A549 (cell line): ENCODE measurements at places on chromosomes 5 and 9.

DNA sequence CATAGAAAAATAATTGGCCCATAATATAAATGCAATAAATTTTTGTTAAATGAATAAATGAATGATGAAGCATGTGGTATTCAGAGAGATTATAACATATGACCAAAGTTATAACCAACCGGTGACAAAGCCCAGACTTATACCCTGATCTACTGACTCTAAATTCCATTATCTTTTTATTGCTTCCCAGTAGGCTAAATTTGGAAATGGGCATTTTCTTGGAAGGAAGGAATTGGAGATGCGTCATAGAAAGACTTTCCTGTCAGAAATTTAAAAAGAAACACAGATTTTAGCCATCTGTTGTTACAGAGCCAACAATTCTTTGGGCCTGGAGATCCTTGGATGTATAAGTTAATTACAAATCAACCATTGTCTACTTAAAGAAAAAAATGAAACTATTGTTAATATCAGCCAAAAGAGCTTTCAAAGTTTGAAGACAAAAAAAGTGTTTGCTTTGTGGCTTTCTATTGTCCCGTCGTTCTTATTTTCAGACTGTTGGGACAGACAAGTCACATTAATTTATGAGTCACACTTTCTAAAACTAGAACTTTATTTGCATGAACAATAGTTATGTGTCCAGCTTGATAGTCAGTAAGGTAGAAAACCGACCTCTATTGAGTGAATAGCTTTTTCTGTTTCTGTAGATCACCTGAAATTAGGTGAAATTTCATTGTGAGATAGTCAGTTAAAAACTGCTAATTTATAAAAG is 428.7 kb downstream of the GABRG2 start:
- DNase-seq, result no peak

GRCh38 chr9:2158766-2159430 is 143.8 kb downstream of the SMARCA2 start:
- no peak for DNase-seq

DNA sequence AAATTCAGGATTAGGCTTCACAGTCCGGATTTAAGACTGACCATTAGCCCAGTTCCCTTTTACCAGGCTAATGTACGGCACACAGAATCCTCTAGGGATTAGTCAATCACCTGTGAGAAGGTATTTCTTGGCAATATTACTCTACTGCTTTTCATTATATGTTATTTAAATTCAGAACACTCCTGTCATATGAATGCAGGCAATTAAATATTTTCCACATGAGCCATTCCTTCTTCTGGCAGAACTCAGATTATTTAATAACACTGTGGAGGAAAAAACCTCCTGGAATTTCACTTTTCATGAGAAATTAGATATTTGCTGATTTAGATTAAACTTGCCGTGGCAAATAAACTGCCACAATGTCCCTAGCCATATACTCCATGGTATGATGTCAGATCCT is 1357.5 kb upstream of the C9orf72 start:
- DNase-seq, result no peak

DNA sequence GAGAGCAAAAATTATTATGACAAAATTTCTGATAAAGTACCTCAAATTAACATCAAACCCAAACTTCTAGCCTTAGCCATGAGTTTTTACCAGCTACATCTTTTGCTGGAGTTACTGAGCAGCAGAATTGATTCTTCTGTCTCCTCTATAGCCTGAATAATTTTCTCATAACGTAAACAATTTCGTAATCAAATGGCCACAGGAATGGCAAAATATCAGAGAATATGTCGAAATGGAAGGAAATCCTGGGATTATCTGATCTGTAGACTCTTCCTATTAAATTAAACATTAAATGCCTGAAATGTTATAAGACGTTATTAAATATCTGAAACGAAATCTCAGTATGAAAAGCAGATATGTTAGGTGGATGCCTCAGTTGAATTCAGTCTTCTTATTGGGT is 41.1 kb downstream of the LURAP1L start:
- no peak for DNase-seq

- DNase-seq, result no peak
Measured at GRCh38 chr5:115510145-115510645, 34.4 kb downstream of the FEM1C start.

DNA sequence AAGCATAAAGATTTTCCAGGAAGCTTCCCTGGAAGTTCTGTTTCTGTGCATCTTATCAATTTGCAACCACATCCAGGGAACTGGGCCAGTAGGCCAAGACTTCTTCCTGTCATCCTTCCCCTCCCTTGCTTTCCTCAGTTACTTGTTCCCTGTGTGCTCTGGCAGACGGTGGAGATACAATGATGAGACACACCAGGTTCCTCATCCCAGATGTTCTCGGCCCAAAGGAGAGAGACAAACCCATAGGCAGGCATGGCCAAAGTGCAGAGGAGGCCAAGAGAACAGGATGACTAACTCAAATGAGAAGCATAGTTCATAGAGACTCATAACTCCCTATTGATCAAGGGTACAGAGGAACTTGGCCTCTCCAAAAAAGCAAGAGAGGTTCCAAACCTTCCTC is 652.6 kb downstream of the CCDC171 start:
- DNase-seq, result no peak

- DNase-seq, result no peak
Measured at GRCh38 chr5:97658116-97658900, 475.3 kb upstream of the RIOK2 start.
